Stimulated activated CD8-positive, alpha-beta memory T cell treated with anti-CD3 and anti-CD28 coated beads, Interleukin-7, amount 100 ng/mL, for 48 hours (primary cell): ENCODE measurements at places on chromosomes 7 and 10.

GRCh38 chr7:156889089-156889488, 3.9 kb downstream of the LMBR1 start:
- DNase-seq = no peak

- no peak for DNase-seq
Observed at GRCh38 chr10:45548068-45548467, 124.5 kb downstream of the ZFAND4 start.

DNA sequence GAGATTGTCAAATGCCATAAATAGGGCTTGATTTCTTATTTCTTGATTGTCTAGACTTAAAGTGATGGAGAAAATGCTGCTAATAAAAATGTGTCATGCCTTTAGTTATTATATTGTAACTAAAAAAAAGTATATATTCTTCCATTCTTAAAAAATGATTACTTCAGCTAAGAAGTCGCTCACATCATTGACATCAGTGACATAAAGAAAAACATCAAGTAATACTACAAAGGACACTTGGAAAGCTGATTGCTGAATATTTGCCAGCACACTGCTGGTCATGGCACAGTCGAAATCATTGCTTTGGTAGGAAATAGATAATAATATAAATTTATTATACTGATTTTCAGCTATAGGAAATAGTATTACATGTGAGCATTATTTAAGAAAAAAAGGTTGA, 62.6 kb downstream of the LOXL4 start:
- DNase-seq = no peak

- DNase-seq = peak; percentile 70
Observed at GRCh38 chr7:150357270-150357669, 11.4 kb upstream of the REPIN1 start.

GRCh38 chr10:14185316-14186045, 145.2 kb downstream of the FRMD4A start:
- peak; percentile 59 for DNase-seq

GRCh38 chr10:78964274-78964951, 104.4 kb upstream of the ZMIZ1 start:
- DNase-seq = no peak

- no peak for DNase-seq
Observed at GRCh38 chr7:134690016-134690415, 43.4 kb downstream of the BPGM start.

GRCh38 chr7:146314962-146315361, 198.4 kb downstream of the CNTNAP2 start:
- no peak for DNase-seq

DNA sequence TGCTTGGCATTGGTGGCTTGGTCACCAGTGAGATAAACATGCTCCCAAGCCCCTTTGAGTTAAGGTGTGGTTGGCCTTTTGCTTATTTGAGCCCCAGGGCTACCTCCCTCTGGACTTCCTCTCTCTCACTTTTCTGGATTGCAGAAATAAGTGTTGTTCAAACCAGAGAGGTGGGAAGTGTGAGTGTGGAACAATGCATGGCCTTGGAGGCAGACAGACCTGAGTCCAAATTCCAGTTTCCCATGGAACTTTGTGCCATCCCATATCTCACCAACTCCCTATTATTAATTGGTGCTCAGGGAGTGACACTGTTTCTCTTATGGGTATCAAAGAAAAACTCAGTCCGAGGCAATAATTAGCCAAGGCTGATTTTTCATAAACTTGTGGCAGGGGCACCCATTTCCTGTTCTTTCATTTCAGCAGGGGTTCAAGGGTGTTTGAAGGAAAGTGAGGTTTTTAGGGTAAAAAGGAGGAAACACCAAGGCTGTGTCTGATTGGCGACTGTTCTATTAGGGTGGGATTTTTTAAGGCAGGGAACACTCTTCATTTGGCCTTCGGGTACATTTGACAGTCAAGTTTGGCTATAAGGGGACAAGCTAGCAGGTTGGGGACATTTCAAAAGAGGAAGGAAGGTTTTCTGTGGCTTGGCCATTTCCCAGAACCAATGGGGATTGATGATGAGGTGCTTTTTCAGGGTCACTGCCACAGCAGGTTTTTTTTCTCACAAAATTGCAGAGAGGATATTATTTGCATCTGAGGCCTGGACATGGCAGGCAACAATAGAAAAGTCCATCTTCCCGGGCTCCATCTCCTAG, 148.8 kb upstream of the NPY start:
- DNase-seq = no peak

DNA sequence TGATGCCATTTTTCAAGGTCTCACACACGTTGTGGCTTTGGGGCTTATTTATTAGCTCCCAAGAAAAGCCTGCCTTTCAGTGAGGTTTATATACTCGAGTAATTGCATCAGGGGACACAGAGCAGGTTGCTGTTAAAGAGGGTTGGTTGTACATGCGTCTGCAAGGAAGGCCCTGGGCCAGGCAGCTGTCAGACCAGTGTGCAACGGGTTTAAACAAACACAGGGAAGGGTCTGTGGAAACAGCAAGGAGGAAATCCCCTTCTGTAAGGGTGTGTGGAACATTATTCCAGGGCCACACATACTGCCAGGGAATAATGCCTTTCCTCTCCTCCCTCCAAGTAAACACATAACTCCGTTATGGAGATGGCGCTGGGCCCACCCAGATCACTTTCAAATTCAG, 1.7 kb upstream of the CHST15 start:
- DNase-seq = no peak

- no peak for DNase-seq
Observed at GRCh38 chr10:72842164-72842563, 51.4 kb upstream of the OIT3 start.

- DNase-seq = no peak
Observed at GRCh38 chr10:17203416-17203815, 1.9 kb upstream of the TRDMT1 start.

- DNase-seq = no peak
Observed at GRCh38 chr7:21947056-21947455, 1.4 kb upstream of the CDCA7L start.

- DNase-seq = no peak
Observed at GRCh38 chr10:42977032-42977416, 99.8 kb upstream of the RET start.

DNA sequence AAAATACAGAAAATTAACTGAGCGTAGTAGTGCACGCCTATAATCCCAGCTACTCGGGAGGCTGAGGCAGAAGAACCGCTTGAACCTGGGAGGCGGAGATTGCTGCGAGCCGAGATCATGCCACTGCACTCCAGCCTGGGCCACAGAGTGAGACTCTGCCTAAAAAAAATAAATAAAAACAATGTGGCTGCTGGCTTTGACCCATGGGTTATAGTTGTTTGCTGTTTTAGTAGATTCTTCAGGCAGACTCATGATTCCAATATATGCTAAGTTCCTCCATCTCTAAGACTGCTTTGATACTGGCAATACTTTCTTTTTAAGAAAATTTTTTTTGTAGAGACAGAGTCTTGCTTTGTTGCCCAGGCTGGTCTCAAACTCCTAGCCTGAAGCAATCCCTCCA, 8.4 kb downstream of the OLAH start:
- DNase-seq = no peak

DNA sequence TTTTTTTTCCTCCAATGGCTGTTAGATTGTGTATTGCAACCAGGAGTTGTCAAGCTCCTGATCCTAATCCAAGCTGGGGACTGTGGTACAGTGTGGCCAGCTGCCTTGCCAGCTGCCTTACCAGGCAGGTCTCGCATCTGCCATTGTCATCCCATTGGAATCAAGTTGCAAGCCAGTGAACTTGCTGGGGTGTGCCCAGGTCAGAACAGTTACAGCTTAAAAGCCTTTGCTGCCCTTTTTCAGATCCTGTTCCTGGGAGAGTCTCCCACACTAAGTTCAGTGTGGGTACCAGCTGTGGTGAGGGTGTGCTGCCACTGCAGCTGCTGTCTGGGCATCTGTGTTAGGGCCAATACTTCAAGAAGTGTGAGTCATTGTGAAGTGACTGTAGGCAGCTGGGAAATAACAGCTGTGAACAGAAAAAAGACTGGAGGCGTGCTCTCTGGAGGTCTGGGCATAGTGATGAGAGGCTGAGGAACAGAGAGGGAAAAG, 72.8 kb downstream of the CCNY start:
- DNase-seq = no peak

DNA sequence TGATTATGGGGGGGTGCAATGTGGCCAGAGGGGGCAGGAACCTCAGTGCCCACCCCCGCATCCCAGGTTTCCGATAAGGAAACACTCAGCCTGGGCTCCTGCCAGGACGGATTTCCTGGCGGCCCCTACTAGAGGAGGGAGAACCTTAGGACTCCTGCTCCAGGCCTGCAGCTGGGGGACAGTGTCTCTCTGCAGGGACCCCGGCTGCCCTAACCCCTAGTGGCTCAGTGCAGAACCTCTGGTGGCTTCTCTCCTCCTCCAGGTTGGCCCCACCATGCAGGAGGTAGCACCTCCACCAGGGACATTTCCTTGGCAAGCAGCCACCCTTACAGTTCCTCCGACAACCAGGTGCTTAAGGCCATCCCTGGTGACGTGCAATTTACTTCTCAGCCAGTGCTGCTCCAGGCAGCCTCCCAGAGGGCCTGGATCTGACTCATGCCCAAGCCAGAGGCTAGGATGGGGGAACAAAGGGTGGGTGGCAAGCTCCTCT, 31.9 kb downstream of the SH2B2 start:
- no peak for DNase-seq

GRCh38 chr7:3005257-3005656, 38.4 kb downstream of the CARD11 start:
- no peak for DNase-seq

GRCh38 chr7:585229-585711, 65.6 kb upstream of the PDGFA start:
- DNase-seq = peak; percentile 38
